ENCODE measurements at places on chromosomes 3 and 15. TPM values are rescaled to one million over a fixed set of nuclear protein-coding genes. Genes with fewer than 3 reads are reported as not detected.
A peak's percentile ranks its signal among the peaks of the same experiment; 100 is the strongest.

DNA sequence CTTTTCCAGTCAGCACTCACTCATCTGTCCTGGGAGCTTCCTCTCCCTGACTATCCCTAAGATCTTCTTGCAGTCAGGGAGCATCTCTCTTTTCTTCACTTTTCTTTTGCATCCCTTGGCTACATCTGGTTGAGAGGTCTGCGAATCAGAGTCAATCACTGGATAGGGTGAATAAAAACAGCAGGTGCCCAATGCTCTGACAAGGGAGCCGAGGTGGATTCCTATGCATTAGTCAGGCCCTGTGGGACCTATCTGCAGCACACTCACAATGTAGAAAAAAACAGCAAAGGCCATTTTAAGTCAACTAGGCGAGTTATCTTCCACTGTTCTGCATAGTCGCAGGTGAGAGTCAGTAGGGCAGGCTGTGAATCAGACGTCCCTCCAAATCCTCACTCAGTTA, 35.5 kb downstream of the DZIP1L start:
- no peak for DNase-seq
- no peak overlapping the region for H3K27ac ChIP-seq

ATP13A3 gene
- 222 TPM for total RNA-seq

- DNase-seq: peak; percentile 93
- H3K36me3 ChIP-seq: no peaks in the 10 kb centered on the region
- H3K4me1 ChIP-seq: peaks cover 25% of the 10 kb centered on the region
- peak overlapping the region; percentile 84 for H3K27ac ChIP-seq
- no peaks in the 10 kb centered on the region for H3K27me3 ChIP-seq
Measured at GRCh38 chr15:39140060-39140604, 440.7 kb upstream of the THBS1 start.

FBXW12 gene
- total RNA-seq: not detected

TERC gene
- total RNA-seq: 210 TPM

SYNPR gene
- total RNA-seq: not detected

MYO5A gene
- total RNA-seq: 24.4 TPM

- no peaks in the 10 kb centered on the region for H3K27me3 ChIP-seq
- DNase-seq: no peak
Measured at GRCh38 chr3:59856934-59857460, 807.2 kb upstream of the CFAP20DC start.

MASP1 gene
- total RNA-seq: 328 TPM

FOXB1 gene
- total RNA-seq: not detected
